Vagina (tissue), 2 donors: ENCODE measurements at places on chromosomes 13 and 19.

GRCh38 chr13:53250272-53250875, 221.8 kb downstream of the OLFM4 start:
- DNase-seq = no peak

DNA sequence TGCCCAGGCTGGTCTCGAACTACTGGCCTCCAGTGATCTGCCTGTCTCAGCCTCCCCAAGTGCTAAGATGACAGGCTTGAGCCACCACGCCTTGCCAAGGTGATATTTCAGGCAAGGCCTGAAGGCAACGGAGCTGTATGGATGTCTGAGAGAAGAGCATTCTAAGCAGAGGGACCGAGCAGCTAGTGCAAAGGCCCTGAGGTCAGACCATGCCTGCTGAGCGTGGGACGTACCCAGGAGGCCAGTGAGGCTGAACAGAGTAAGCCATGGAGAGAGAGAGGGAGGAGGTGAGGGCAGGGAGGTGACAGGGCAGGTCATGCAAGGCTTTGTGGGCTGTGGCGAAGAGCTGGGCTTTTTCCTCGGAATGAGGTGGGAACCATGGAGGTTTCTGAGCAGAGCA, 3.4 kb upstream of the SLC44A2 start:
- DNase-seq = no peak

- DNase-seq = no peak
Observed at GRCh38 chr13:36998624-36999041, 507 bp downstream of the ALG5 start.

DNA sequence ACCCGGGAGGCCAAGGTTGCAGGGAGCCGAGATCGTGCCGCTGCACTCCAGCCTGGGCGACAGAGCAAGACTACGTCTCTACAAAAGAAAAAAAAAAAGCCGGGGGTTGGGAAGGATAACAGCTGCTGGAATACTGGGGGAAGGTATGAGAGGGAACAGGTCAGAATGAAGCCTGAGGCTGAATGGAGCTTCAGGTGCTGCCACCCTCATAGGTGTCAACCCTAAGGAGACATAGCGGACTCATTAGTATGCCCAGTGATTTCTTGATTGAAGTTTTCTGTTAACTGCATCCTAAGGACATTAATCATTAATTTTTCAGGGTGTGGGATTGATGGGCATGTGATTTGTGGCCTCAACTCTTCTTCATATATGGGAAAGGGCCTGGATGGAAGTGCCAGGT, 6.0 kb downstream of the SMARCA4 start:
- no peak for DNase-seq

- DNase-seq = no peak
Observed at GRCh38 chr13:95452375-95452774, 100.1 kb upstream of the CLDN10 start.

DNA sequence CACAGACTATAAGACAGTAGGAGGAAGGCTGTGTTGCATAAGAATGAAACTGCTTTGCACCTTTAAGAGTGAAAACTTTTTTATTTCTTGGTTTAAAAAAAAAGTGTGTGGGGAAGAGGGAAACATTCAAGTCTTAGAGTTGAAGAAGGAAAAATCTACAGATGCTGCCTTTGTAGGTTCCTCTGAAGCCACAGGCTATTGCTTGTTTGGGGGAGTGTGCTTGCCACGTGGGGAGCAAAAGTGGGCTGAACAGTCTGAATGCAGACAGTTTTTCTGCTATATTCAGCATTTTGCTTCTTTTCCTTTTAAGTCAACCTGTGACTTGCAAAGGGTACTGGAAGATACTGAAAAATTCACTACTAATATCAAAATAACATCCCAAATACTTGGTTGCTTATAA, 36.9 kb downstream of the EFNB2 start:
- no peak for DNase-seq

- DNase-seq = no peak
Observed at GRCh38 chr13:89029062-89029461, 1357.9 kb downstream of the SLITRK5 start.

- no peak for DNase-seq
Observed at GRCh38 chr13:36438594-36439483, 6.5 kb downstream of the CCNA1 start.

- no peak for DNase-seq
Observed at GRCh38 chr13:46515803-46516202, 37.2 kb upstream of the LRCH1 start.

DNA sequence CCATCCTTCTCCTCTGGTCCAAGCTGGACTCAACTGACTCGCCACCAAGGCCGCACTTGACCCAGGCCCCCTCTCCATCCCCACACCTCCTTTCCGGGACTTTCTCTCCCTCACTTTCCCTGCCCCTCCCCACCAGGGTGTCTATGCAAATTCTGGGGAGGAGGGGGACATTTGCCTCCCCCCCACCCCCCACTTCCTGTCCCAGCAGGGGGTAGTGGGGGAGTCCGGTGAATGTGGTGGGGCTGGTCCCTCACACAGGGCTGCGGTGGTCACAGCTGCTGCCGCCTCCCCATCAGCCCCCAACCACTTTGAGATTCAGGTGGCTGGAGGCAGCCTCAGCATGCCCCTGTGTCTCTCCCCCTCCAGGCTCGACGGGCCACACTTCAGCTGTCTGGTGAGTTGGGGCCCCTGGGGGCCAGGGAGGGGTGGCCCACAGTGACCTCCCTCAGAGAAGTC, 870 bp downstream of the SPIB start:
- no peak for DNase-seq

GRCh38 chr13:81041761-81042160, 700.8 kb upstream of the SPRY2 start:
- no peak for DNase-seq

- DNase-seq = no peak
Observed at GRCh38 chr19:14476673-14477401, 1.7 kb upstream of the PTGER1 start.

DNA sequence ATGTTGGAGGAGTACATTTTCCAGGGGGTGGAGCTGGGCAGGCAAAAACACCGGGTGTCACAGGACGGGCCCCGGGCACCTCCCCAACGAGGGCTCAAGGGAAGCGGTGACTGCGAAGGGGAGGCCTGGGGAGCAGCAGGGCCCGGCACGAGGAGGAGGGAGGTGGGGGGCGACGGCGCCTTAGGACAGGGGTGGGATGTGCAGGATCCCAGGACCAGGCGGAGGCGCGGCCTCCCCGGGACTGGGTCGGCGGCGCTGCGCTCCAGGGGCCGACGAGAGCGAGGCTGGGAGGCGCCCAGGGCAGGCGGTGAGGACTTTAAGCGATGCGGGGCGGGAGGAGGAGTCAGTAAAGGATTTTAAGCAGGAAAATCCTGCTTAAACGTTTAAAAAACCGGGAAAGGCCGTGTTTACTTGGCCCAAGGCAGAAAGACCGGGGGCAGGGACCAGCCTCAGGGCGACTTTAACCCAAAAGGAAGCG, 427 bp downstream of the ZNF160 start:
- no peak for DNase-seq

DNA sequence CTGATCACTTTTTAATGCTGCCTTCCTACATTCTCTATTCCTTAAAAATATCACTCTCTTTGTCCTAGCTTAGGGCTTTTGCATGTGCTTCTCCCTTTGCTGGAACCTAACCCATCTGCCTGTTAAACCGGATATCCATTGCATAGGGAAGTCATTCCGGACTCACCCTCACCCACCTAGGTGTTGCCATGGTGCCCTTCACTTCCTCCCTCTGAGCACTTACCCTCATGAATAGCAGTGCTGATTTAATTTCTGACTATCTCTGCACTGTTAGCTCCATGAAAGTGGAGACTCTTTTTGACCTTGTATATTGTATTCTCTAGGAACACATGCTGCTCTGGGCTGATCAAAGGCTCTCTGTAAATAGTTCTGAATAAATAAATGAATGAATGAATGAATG, 401.9 kb downstream of the PCDH20 start:
- no peak for DNase-seq

- no peak for DNase-seq
Observed at GRCh38 chr13:50994651-50995050, 85.1 kb downstream of the RNASEH2B start.

DNA sequence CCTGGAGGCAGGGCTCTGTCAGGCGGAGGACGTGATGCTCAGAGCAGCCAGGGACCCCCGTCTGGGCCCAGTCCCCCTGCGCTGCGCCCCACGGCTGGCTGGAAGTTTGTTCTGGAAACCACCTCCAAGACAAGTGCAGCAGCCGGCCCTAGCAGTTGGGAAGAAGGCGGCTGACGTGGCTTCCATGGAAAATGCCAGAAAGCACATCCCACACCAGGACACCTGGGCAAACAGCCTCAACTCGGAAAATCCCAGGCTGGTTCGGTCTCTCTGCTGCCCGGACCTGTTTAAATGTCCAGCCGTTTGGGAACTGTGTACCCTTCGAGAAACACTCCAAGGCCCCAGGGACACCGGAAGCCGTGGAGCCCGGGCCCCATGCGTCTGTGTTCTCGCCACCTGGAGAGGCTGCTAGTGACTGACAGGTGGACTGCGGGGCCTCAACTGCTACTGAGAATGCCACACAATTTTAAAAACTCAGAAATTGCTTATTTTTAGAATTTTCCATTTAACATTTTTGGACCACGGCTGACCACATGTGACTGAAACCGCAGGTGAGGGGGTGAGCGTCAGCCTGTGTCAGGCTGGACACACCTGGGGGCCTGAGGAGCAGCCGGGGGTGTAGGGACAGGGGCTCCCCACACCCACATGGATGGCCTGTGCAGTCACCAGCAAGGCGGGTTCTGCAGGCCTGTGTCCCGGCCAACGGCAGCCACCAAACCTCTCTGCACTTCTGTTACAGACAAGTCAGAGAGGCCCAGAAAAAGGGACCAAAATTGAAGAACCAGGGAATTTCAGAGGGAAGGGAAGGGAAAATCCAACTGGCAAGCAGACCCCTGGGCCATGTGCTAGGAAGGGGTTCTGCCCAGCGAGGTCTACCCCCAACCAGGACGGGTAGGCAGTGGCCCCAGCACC, 31.7 kb downstream of the RASA3 start:
- DNase-seq = no peak

DNA sequence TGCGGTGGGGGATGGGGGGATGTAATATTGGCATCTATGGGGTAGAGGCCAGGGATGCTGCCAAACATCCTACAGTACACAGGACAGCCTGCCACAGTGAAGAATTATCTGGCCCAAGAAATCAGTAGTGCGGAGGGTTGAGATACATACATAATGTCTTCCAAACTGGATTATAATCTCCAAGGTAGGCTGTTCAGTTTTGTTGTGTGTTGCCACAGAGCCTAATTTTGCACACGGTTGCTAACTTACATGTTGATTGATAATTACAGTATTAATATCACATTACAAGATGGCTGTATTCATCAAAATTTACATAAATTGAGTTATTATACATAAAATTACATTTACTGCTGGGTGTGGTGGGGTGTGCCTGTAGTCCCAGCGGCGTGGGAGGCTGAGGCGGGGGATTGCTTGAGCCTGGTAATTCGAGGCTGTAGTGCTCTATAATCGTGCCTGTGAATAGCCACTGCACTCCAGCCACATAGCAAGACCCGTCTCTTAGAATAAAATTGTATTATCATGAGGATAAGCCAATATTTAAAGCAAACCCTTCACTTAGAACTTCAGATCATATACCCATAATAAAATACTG, 8.1 kb downstream of the POMP start:
- no peak for DNase-seq

DNA sequence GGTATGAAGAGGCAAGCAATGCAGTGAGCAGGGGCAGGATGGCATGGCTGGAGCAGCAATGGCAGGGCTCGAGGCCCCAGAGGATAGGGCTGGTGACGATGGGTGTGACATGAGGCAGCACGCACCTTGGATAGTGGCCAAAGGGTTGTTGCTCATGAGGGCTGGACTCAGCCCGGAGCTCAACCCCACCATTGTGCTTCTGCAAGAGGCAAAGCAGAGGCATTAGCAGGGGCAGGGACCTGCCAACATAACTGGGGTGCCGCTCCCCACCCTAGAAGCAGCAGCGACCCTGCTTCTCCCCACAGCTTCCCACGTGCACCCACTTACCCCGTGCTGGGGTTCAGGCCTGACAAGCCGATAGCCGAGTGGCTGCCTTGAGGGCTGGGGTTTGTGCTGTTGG, 15.8 kb downstream of the ZNF574 start:
- DNase-seq = no peak

GRCh38 chr19:39122934-39123731, 2.5 kb upstream of the PAK4 start:
- DNase-seq = no peak

DNA sequence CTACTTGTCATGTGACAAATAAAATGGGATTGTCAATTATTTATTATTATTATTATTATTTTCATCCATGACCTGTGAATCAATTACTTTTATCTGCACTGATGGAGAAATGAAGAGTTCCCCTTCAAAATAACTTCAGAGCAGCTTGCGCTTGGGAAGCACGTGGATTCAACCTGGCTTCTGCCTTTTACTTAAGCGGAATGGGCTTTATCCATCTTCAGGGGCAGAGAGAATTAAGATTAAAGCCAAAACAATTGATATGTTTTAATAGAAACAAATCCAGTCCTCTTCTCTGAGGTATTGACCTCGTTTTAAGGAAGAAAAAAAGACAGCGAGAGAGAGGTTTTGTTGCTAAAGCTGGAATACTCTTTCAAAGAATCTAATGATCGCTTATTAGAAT, 876 bp downstream of the SACS start:
- no peak for DNase-seq

DNA sequence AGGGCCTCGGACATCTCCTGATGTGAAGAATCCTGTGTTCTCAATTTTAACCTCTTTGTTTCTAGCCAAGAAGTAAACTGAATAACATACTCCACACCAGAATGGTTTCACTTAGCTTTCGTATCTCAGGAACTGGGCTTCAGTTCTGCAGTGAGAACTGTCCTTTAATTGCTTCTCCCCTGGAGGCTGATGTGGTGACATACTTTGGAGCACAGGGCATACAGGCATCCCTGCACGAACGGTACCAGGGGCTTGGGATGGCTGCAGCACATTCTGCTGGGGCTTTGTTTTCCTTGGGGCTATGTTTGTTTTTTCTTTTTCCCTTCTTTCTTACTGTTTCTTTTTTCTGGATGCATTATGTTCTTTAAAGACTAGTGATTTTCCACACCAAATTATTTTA, 230.5 kb downstream of the TM9SF2 start:
- DNase-seq = no peak

GRCh38 chr13:21683034-21683733, 12.3 kb downstream of the FGF9 start:
- no peak for DNase-seq

- no peak for DNase-seq
Observed at GRCh38 chr19:9857920-9858746, 23.0 kb downstream of the PIN1 start.

GRCh38 chr13:79482281-79482970, 1.5 kb downstream of the NDFIP2 start:
- DNase-seq = no peak

GRCh38 chr19:48933382-48933932, at the start of gene DHDH:
Gene DHDH, plus strand, starts transcription at chr19:48933699. Its CDS starts 23 bp downstream, at chr19:48933722.
- DNase-seq = no peak
